Kasumi-1 (cell line): ENCODE measurements at places on chromosomes 7 and 10.

GRCh38 chr10:92995509-92995908 is 65.1 kb upstream of the CYP26C1 start:
- DNase-seq, result no peak

GRCh38 chr7:143426479-143427142 is 16.6 kb upstream of the TAS2R60 start:
- DNase-seq, result no peak

DNA sequence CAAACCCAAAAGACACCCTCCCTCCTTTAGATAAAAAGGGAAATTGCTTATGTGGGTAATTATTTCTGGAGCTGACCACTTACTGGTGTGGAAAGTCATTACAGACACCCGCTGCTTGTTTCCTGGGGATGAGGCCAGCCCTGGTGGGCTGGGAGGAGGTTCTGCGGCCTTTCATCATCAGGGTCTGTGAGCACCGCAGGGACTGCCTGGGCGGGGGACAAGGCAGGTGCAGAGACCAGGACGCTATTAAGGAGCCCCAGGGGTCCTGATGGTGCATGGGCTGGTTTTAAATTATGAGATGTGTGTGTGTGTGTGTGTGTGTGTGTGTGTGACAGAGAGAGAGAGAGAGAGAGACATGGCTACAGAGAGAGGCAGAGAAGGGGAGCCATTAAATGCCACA is 171.2 kb downstream of the DNAJB6 start:
- peak; percentile 24 for DNase-seq

GRCh38 chr10:10911471-10911921 is 106.2 kb upstream of the CELF2 start:
- DNase-seq, result no peak

DNA sequence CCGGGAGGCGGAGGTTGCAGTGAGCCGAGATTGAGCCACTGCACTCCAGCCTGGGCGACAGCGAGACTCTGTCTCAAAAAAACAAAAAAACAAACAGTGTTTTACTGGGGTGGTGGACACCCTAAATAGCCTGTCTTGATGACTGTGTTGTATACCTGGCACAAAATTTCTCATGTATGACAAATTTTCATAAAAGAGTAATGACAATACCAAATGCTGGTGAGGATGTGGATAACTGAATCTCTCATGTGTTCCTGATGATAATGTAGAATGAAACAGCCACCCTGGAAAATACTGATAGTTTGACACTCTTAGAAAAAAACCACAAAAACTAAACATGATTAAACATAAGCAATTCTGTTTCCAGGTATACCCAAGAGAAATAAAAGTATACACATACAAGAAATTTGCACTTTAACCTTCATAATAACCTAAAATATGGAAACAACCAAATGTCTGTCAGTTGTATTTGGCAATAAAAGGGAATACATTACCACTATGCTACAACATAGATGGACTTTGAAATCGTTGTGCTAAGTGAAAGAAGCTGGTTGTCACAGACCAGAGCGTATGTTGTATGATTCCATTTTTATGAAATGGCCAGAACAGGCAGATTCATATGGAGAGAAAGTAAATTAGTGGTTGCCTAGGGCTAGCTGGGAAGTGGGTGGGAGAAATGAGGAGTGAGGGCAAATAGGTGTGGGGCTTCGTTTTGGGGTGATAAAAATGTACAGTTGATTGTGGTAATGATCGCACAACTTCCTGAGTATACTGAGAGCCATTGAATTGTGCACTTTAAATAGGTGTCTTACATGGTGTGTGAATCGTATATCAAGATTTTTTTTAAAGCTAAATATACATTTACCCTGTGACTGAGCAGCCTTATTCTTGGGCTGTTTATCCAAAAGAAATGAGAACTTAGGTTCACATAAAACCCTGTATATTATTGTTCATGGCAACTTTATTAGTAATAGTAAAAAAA is 12.5 kb downstream of the WDR37 start:
- DNase-seq, result no peak

GRCh38 chr10:62121187-62121530 is 147.5 kb downstream of the RTKN2 start:
- DNase-seq, result no peak

GRCh38 chr7:147047696-147048095 is 931.1 kb downstream of the CNTNAP2 start:
- no peak for DNase-seq

GRCh38 chr10:32253276-32253675 is 93.7 kb downstream of the EPC1 start:
- no peak for DNase-seq

DNA sequence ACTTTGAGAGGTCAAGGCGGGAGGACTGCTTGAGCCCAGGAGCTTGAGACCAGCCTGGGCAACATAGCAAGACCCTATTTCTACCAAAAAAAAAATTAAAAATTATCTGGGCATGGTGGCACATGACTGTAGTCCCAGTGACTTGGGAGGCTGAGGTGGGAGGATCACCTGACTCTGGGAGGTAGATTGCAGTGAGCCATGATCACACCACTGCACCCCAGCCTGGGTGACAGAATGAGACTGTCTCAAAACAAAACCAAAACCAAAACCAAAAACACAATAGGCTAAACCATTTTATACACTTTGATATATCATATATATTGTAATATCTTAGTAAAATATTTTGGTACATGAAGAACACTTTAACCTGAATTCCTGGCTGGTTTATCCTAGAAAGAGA is 101.6 kb downstream of the RAPGEF5 start:
- DNase-seq, result no peak

DNA sequence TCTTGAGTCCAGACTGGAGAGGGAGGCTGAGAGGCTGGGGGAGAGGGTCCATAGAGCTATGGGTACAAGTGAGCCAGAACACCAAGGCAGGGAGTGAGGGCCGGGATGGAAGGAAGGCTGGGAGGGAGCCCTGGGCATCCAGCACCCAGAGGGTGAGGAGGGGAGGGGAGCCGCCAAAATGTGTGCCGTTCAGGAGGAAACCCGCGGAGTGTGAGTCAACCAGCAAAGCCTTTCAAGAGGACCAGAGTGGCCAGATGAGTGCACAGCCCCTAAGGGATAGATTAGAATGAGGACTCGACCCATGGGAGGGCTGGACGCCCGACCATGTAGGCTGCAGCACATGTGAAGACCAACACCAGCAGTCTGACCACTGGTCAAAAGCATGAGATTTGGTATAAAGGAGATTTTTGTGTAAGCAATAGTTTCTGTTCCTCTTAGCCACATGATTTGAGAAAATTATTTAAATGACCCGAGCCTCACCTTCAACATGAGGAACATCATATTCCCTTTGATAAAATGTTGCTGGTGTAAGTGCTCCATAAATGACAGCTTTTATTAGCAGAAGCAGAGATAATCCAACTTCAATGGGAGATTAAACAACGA is 179.7 kb upstream of the GRB10 start:
- DNase-seq, result no peak

DNA sequence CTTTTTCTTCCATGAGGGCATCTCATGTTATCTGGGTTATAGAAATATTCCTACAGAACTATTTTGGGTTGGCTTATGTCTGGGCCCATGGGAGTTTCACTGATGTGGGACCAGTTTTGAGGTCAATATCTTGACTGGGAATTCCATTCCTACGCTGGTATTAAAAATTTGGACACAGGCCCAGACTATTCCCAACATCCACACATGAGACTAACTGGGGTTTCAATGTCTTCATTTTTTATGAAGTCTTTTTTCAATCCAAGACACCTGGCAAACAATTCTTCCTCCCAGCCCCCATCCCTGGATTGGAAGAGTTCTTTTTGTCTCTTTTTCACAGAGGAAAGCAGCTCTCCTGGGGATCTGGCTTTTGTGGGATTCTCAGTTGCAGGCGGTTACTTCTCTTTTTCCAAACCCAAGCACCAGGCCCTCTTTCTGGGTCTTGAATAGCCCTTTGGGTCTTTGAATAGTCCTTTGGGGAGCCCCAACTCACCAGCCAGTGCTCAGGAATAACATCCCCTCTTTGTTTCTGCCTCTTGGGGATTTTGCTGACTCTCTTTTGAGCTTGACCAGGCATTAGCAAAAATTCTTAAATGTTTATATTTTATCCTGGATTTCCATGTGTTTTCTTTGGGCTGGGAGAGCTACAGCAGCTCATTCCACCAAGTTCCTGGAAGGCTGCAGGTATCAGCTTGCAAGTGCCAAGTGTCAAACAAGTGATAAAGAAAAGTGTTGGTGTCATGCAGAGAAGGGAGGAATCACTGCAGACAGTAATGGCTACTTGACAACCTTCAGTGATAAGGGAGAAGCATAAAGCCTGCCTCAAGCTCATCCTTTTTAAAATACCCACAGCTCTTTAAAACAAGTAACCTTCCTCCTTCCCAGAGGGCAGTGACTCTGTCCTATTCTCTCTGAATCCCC is 234.3 kb downstream of the ADAM12 start:
- DNase-seq, result no peak

DNA sequence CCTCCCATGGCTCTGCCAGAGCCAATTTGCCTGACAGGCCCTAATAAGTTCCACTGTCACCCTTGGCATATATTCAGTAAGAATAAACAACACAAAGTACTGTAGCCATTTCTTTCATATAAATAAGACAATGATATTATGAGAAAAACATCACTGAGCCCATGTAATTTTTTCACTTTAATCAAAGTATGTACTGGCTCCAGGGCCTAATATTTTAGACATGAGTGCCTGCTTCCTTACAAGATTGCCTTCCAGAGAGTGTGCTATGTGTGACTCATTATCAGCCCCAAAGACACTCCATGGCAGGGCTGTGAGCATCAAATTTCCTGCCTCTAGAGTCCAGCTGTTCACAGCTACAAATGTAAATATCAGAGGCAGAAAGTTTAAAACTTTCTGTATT is 297.6 kb downstream of the LHFPL3 start:
- no peak for DNase-seq

- DNase-seq, result no peak
These were observed 10.7 kb upstream of the PCBD1 start for GRCh38 chr10:70899096-70899495.

GRCh38 chr7:108244110-108244509 is 113.9 kb upstream of the LAMB4 start:
- DNase-seq, result no peak

DNA sequence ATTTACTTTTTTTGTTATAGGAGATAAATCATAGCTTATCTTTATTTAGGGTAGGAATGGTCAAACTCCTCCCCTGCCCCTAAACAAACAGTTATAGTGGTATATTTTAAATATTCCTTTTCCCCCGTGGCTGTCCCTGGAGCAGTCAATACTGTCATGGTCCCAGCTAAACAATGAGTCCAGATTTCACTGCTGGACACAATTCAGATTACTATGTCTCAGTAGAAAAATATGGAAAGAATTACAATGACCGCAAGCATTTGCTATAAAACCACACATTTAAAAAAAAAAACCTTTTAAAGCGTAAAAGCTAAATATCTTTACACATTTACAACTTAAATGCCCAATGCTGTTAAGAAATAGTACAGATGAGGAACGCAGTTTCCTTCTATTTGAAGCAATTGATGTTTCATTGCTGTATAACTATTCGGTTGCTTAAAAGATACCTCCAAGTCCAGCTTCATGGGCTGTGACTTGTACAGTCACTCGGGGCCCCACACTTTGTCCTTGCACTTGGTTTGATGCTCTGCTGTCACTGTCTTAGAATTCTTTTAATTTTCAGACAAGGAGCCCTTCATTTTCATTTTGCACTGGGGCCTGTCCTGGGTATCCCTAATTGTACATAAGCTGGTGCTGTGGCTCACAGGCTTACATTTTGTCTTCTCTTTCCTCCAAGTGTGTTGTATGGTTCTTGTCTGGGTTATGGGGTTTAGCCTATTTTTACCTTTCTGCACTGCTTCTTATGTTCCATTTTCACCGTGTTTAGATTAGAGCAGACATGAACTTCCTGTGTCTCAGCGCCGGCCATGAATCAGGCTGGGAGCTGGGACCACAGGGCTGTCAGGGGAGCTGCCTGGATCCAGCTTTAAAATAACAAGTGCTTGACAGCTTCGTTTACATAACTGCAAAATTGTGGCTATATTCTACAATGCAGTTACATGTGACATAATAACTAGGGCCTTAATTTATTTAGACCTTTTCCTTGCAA is 530.2 kb upstream of the FZD8 start:
- DNase-seq, result no peak

GRCh38 chr7:142533920-142534319 is 215.4 kb upstream of the PRSS1 start:
- no peak for DNase-seq

DNA sequence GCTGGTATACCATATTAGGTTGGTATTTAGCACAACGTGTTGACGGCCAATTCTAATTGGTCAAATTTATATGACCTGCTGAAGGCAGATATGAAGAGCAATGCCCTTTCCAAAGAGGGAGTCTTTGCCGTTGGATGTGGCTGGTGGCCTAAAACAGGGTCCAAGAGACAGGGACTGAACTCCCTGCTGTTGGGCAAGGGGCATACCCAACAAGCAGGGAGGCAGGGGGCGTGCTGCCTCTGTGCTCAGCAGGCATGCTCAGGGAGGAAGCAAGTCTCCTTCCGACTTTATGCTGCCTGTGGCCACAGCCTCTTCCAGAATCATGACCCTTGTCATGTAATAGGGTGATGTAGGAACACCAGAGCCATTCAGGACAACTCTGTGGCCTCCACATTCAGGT is 167.7 kb upstream of the NPVF start:
- DNase-seq, result no peak

DNA sequence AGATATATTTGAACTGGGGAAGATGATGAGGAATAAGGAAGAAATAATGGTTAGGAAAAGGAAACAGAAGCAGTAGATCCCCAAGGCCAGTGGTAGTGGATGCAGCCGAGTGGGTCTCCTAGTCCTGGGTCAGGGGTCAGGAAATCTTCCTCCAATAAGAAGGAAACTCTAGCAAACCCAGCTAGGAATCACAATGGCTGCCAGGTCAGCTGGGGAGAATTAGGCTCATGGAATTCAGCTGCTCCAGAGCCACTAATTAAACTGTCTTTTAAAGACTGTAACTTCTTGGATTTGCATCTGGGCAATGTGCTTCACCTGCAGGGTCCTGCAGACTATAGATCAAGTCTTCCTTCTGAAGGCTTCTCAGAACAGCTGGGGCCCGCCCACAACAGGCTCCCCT is 644.4 kb downstream of the KCNMA1 start:
- DNase-seq, result no peak

- DNase-seq, result no peak
These were observed 23.7 kb downstream of the PHTF2 start for GRCh38 chr7:77822269-77822668.

DNA sequence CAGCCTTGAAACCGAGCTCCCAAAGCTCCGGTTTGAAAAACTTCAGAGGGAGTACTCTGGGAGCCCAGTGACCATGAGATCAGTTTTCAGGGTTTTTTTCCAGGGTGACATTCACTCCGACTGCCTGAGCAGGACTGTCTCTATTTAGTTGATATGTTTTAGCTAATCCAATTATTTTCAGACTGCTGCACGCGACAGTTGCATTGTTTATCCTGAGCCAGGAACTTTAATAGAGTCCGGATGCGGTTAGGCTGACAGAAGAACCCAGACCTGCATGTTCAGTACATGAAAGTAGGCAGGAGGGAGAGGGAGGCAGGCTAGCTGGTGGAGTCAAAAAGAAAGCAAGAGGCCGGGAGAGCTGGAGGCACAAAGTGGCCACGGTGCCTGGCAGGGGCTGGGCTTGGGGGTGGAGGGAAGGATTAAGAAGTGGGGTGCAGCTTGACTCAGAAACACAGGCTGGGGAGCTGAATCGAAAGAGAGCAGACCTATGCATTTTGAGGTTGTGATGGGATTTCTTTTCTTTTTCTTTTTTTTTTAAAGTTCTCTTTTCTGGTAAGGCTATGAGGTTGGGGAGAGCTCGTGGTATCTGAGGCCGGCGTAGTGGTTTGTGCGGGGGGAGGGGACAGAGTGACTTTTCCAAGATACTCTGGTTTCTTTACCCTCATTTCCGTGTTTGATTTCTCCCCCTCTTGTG is 5.7 kb downstream of the GATA3 start:
- peak; percentile 38 for DNase-seq
